Stimulated activated CD4-positive, alpha-beta T cell treated with anti-CD3 and anti-CD28 coated beads, Interleukin-12 subunit alpha, Interleukin-12 subunit beta, amount 100 ng/mL, for 48 hours (primary cell): ENCODE measurements at places on chromosomes 2 and 18.
A peak's percentile ranks its signal among the peaks of the same experiment; 100 is the strongest.

DNA sequence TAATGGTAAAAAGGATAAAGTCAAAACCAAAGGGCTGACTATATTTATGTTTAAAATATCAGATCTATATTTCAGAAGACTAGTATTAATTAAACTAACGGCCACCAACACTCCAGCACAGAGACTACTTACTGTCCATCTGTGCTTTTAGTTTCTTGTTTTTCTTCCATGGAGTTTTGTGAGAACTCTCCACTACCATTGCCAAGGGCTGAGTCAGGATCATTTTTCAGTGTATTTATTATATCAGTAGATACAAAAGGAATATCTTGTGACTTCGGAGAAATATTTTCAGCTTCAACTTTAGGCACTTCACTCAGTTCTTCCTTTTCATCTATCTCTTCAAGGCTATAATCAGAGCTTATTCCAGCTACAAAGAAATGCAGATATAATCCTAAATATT, 79.1 kb upstream of the GRB14 start:
- DNase-seq: no peak

- no peak for DNase-seq
Observed at GRCh38 chr2:119142824-119143223, 15.7 kb downstream of the C1QL2 start.

DNA sequence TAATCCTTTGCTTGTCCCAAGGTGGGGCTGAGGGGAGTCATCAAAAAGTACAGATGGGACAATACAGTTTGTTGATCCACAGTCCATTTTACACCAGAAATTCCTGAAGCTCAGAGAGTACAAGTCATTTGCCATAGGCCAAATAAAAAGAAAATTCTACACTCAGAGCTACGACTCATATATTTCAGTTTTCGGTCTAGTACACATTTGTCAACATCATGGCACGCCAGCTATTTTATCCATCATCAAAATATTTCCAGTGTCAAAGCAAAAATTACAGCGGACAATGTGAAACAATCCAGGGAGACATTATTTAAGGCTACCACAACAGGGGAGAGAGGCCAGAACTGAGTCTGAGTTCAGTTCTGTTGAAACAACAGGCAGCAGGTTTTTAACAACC, 587.5 kb upstream of the DSEL start:
- no peak for DNase-seq

DNA sequence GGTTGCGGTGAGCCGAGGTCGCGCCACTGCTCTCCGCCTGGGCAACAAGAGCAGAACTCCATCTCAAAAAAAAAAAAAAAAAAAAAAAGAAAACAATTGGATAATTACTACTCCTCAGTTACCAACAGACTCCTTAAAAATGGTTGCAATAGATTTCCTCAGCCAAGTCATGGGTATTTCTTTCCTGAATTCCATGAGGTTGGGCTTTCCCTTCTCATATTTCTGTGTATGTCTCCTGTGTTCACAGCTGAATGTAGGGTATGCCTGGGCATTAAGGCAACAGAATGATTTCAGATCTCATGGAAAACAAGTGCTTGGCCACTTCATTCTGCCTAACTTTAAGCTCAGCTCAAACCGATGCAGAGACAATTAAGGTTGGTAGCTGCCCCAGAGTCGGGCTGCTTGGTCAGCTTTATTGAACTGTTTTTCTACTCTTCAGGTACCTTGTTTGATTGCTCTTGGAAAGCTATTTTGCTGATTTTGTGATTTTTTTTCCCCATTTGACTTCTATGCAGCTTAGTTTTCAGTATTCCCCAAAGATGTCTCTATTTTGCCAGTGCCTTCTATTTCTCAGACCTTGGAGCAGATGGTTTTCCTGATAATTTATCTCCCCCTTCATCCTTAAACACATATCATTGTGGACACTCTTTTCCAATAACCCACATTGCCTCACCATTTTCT, 24.8 kb downstream of the KIF5C start:
- DNase-seq: no peak

- no peak for DNase-seq
Observed at GRCh38 chr18:686339-687111, 25.9 kb downstream of the ENOSF1 start.

GRCh38 chr2:168685600-168686451, 116.6 kb upstream of the NOSTRIN start:
- DNase-seq: no peak

DNA sequence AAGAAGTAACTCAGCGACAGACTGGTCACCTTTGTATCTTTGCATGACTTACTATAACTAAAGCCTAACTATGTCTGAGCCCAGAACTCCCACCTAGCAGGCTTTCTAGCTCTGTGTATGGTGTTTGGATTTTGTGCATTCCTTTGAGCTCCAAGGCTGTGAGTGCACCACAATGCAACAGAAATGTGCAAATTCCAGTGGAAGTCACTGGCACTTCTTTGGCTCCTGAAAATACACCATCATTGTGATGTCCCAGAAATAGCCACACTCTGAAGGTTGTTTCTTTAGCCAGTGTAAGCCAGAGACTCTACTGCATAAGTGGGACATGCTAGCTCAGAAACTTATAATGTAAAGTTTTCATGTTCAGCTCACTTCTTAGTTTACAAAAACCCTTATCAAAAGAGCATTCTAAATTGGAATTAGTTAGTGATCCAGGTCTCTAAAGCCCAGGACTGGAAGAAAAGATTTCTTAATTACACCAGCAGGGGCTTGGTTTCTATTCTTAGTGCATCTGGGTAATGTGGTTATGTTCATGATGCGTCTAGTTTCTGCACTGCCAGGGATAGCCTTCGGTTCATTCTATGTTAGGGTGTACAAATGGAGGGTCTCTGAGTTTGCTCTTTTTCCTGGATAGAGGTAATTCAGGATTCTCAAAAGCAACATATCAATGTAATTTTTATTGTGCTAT, 1239.5 kb upstream of the ZEB2 start:
- DNase-seq: no peak

- DNase-seq: no peak
Observed at GRCh38 chr18:27616324-27616723, 431.2 kb upstream of the CHST9 start.

DNA sequence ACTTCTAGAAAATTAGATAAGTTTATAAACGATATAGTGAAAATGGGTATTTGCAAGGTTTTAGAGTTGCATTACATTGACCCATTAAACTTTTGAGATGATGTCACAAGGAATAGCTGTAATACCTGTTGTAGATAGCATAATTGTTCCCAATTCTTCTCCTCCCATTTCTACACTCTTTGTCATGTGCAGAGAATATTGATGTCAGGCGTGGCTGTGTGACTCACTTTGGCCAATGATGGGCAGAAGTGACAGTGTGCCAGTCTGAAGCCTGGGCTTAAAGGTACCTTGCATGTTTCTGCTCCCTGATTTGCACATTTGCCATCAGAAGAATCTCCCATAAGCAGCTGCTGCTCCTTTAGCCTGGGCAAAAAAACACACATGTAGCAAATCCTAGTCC, 26.9 kb upstream of the CCBE1 start:
- DNase-seq: no peak

DNA sequence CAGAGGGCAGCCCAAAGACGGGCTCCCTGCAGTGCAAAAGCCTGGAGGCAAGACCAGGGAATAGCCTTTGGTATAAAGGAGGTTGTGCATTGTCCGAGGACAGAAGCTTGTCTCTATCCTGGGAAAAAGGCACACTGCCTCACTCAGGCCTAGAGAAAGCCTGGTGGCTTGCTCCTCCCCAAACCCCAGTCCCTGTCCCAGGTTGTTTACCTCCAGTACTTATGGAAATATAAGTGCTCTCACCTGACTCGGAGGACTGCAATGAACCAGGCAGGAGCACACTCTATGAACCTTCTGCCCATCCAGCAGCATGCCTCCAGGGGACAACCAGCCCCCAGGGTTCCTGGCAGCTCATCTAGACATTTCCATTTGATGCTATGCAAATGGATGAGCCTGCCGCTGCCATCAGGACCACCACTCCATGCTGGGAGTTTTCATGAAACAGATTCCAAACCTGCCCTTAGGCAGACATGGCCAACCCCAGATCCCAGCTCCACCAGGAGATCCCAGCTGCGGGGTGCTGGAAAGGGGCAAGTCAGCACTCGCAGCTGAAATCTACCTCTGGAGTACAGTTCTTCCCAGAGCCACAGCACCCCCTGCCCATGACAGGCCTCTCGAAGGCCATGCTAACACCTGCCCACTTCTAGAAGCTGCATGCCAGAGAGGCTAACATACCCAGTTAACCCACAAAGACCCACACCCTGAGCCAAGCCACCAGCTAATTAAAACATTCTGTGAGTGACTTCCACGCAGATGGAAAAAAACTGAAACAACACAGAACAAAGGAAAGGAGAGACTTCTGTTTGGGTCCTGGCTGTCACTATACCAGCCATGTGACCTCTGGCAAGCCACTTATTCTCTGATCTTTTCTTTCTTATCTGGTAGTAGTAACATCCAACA, 101.7 kb downstream of the TTC32 start:
- DNase-seq: no peak

GRCh38 chr2:5409898-5410381, 282.2 kb upstream of the SOX11 start:
- DNase-seq: no peak

DNA sequence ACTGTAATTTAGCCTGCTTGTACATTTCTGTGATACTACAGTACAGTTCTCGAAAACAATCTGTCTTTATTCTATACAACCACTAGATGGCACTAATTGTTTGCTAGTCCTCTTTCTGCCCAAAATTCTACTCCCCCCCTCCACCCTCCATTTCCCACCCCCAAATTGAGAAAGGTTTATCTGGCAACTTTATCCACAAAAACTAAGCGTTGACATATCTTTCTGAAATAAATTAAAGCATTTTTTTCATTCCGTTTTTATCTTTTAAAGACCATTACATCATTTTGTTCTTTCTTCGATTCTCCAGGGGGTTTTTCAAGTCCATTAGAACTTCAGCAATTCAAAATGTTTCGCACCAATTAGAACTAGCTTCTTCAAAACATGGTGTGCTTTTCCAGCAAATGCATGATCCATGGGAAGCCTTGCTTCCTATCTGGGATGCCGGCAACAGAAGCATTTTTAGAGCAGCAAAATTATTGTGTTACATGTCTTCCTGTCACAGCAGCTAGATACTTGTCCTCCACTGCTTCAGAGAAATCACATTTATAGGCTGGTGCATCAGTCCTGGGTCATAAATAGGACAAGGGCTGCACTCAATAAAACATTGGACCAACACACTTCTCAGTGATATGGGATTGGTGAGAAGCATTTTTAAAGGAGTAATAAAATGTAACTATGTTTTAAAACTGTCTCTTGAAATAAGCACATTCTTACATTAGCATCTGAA, 241.3 kb downstream of the PAX3 start:
- no peak for DNase-seq

GRCh38 chr2:65700004-65700651, 267.7 kb upstream of the SPRED2 start:
- no peak for DNase-seq

DNA sequence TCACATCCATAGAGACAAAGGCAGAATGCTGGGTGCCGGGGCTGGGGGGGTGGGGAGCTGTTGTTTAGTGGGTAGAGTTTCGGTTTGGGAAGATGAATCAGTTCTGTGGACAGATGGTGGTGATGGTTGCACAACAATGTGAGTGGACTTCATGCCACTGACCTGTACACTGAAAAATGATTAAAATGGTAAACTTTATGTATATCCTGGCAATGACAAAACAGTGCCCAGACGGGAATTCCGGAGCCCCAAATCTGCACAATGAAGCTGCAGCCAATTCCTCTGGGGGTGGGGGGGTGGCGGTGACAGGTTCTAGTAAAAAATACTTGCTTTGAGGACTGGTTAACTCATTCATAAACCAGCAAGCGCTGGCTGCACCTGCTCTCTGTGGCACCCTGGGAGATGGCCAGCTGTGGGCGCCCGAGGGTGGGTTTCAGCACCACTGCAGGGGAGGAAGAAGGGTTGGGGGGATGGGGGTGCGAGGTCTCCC, 81.8 kb upstream of the HPCAL1 start:
- no peak for DNase-seq

DNA sequence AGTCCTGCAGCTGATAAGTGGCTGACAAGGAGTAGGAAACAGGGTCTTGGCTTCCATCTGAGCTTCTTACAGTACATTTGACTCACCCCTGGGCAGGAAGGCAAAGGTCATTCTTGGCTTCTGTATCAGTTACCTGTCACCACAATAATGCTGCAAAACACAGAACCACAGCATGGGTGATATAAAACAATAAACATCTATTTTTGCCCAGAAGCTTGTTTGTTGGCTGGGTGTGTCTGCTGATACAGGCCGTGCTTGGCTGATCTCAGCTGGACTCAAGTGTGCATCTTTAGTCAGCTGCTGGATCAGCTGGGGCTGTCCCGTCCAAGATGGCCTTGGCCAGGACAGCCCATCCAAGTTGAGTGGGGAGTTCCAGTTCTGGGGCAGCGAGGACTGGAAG, 34.7 kb downstream of the ONECUT2 start:
- no peak for DNase-seq

- DNase-seq: peak; percentile 20
Observed at GRCh38 chr2:96320728-96321622, 4.1 kb upstream of the ITPRIPL1 start.

GRCh38 chr2:48454504-48454903, 75.5 kb upstream of the STON1 start:
- DNase-seq: no peak

GRCh38 chr2:225004597-225004996, 37.7 kb downstream of the DOCK10 start:
- DNase-seq: no peak

DNA sequence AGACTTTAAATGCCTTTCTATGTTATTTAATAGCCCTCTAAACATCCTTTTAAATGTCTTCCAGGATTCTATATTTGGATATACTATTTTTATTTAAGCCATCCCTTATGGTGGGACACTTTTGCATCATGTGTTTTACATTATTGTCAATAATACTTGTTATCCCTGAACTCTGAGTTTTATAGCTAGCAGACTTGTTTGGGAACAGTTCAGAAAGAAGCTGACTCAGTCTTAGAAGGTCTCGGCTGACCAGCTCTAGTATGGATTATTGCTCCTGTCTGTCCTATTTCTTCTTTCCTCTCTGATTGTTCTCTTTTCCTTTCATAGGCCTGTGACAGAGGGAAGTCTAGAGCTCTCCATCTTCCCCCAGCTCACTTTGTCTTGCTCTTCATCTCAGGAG, 77.3 kb upstream of the CXCR4 start:
- no peak for DNase-seq

GRCh38 chr2:69208023-69208595, 178.9 kb downstream of the GFPT1 start:
- no peak for DNase-seq

- DNase-seq: no peak
Observed at GRCh38 chr2:157782057-157782845, 93.9 kb downstream of the ACVR1 start.
